ENCODE measurements at places on chromosomes 12 and 14.

- no peak for DNase-seq
These were observed 17.7 kb downstream of the STXBP6 start for GRCh38 chr14:25032092-25032784.

- DNase-seq: no peak
These were observed 20.5 kb downstream of the RNF10 start for GRCh38 chr12:120554678-120555077.

GRCh38 chr14:100323942-100324307 is 786 bp downstream of the SLC25A47 start:
- no peak for DNase-seq

DNA sequence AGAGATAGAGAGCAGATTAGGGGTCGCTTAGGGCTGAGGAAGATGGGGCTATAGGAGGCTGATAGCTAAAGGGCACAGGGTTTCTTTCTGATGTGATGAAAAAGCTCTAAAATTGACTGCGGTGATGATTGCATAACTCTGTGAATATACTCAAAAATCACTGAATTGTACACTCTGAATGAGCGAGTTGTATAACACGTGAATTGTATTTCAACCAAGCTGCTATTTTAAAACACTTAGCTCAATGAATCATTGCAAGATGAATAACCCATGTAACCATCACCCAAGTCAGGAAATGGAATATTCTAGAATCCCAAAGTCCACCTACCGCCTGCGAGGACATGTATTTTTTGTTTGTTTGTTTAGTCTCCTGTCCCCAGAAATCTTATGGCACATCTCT is 60.1 kb upstream of the CCND2 start:
- DNase-seq: no peak

DNA sequence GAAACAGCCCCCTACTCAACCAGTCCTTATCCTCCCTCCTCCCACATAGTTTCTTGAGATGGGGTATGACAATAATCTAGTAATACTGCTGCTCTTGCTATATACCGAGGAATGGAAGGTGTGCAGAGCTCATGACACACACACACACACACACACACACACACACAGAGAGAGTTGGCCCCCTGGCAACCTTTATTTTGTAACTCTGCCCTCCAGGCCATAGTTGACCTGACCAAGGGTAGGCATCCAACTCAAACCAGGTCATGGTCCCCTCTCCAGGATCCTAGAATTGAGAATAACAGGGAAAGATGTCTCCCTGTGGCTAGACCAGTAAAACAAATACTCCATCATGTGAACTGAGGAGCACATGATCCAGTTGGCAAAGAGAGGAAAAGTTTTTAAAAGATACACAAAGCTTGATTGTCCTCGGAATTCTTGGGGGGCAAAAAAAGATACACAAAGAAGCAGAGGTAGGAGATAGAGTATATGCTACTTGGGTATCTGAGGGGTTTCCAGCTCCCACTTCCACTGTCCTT is 11.3 kb downstream of the ERO1A start:
- no peak for DNase-seq

- DNase-seq: no peak
These were observed 62.4 kb upstream of the TBPL2 start for GRCh38 chr14:55502746-55503284.

- DNase-seq: peak; percentile 85
These were observed 40.7 kb downstream of the WDR20 start for GRCh38 chr14:102180248-102180998.

GRCh38 chr12:93777254-93777653 is 100.1 kb downstream of the CRADD start:
- no peak for DNase-seq

DNA sequence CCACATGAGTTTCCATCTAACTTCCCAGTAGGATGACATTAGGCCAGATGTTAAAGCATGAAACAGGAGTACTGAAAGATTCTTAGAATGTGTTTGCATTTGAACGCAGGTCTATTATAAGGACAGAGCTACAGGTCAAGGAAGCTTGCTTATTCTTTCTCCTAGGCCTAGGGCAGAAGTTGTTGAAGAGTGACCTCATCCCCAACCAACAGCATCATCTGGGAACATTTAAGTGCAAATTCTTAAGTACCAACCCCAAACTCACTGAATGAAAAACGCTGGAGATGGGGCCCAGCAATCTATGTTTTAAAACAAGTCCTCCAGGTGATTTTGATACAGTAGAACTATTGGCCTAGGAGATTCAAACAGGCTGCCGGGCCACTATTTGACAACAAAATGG is 52.4 kb downstream of the PAPLN start:
- no peak for DNase-seq

DNA sequence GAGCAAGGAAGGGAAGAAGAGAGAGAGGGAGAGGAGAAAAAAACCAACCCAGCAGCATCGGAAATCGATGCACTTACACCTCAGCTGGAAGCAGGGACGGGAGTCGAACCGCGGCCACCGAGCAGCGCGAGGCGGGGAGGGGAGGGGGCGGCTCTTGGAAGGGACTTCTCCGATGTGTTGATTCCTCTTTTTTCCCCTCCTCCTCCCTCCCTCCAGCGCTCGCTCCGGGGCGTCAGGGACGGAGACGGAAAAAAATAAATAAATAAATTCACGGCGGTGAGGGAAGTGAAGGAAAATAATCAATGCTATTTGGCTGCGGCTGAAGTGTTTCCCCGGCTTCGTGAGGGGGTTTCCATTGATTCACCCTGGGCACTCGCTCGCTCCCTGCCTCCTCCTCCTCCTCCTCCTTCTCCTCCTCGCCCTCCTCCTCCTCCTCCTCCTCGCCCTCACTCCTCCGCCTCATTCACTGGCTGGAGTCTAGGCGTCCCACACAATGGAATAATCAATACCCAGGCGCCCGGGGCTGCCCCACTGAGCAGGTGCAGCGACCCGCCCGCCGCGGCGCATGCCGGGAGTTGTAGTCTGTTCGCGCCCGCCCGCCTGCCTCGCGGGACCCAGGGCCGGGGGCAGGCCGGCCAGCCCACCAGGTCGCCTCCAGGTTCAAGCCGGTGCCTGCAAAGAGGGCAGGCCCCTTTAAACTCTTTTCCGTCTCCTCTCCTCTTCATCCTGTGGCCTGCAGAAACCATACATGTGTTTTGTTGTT is at the start of gene ZFHX2:
ZFHX2 (minus strand) TSS at position 500 of the 763 bp plus-strand sequence. CDS start 16,440 bp downstream, outside the sequence.
- peak; percentile 81 for DNase-seq

DNA sequence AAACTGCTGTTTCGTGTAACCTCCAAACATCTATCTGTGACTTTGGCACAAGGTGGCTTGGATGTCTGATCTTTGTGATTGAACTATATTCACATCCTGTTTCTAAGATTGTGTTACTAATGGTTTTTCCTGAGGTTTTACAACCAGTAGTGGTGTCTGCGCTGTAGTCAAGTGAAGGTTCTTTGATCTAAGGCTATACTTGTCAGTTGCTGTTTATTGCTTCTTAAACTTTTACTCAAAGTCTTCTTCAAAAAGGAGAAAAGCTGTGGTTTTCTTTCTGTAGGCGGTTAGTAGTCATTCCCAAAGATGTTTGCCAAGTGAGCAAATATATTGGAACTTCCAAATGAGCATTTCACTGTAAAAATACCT is 12.3 kb upstream of the CALM1 start:
- DNase-seq: no peak

DNA sequence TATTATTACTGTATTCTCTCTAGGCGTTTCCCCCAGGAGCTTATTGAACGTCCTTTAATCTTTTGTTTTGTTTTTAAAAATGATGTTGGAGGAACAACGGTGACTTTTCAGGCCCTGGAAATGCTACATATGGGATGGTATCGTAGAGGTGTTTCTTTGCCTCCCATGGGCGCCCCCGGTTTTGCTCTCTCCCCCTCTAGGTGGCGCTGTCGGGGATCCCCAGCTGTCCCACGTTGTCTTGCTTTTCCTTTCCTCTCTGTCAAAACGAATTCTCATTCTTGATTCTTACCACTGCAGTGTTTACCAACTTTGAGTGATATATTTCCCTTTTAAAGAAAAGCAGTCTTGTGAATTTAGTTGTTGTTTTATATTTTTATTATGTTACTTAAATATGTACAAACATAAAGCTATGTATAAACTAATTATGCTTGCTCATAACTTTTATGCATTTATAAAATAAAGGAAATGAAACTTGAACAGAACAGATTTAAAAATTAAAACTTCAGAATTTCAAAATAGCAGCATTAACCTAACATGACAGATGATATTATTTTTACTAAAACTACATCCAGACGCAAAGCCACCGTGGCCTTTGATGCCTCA is 171.9 kb downstream of the RGS6 start:
- DNase-seq: no peak

- no peak for DNase-seq
These were observed 39.8 kb downstream of the ELK3 start for GRCh38 chr12:96233939-96234461.

DNA sequence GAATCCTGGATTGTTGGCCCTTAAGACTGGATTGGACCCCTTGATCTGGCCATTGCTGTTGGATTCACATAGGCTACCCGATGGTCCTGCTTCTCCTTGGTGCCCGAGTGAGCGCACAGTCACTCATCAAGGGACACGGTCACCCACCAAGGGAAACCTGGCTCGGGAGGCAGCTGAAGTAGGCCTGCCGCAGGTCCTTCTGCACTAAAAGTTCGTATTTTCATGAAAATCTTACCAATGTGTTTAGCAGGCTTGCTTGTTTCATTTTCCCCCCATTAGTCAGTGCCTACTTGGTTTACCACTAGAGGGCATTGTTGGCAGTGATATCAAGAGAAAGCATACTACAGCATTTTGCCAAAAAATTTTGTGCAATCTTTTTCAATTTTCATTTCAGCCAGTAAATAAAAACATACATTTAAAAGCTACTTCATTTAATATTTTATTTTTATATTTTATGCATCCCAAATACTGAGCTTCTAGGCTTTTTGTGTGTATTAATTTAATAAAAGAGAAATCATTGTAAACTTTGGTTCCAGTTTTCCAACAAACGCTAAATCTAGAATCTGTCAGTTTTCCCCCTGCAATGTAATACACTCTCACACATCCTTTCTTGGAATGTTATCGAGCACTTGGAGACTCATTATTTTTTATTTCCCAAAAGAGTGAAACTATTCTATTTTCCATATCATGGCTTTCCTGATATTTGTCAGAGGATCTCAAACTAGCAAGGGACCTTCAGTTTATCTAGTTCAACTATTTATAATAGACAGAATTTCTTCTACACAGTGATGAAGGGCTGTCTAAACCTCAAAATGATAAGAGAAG is 116.7 kb downstream of the LMNTD1 start:
- peak; percentile 34 for DNase-seq

- no peak for DNase-seq
These were observed 993.3 kb upstream of the TMEM132C start for GRCh38 chr12:127273626-127274025.

DNA sequence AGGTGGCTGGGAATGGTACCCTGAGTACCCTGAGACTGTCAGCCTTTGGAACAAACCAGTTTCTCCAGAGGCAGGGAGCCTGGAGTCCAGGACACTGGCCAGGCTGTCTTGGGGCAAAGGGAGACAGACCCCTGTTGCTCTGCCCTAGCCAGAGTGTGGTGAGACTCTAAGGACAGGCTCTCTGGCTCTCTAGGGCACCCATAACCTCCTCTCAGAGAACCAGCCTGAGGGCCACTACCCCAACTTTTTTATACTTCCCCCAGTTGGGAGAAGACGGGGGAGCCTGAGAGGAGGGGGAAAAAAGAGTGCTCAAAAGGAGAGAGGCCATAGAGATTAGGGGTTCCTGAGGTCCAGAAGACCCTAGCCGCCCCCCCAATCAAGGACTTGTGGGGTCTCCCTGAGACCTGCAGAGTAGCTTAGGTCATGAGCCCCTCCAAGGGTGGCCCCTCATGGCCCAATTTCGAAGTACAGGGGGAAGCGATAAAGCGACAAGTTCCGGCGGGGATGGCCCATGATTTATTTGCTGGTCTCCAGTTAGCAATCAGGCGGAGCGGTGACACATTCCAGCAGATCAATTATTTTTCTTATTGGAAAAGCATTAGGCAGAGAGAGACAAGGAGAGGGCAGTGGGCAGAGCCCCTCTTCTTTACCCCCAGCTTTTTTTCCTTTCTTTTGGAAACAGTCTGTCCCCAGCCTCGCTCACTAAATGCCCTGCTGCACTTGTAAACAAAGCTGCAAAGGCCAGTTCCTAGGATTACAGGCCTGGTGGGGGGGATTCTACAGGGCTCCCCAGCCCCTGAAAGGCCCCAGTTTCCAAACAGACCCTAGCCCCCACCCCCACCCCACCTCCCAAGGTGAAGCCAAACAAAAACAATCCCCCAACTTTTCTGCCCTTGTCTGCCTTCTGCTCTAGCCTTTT is 1.5 kb downstream of the HOXC8 start:
- no peak for DNase-seq

GRCh38 chr12:57517187-57517586 is 3.1 kb downstream of the DDIT3 start:
- no peak for DNase-seq
